ENCODE measurements at places on chromosomes 2 and 18.

DNA sequence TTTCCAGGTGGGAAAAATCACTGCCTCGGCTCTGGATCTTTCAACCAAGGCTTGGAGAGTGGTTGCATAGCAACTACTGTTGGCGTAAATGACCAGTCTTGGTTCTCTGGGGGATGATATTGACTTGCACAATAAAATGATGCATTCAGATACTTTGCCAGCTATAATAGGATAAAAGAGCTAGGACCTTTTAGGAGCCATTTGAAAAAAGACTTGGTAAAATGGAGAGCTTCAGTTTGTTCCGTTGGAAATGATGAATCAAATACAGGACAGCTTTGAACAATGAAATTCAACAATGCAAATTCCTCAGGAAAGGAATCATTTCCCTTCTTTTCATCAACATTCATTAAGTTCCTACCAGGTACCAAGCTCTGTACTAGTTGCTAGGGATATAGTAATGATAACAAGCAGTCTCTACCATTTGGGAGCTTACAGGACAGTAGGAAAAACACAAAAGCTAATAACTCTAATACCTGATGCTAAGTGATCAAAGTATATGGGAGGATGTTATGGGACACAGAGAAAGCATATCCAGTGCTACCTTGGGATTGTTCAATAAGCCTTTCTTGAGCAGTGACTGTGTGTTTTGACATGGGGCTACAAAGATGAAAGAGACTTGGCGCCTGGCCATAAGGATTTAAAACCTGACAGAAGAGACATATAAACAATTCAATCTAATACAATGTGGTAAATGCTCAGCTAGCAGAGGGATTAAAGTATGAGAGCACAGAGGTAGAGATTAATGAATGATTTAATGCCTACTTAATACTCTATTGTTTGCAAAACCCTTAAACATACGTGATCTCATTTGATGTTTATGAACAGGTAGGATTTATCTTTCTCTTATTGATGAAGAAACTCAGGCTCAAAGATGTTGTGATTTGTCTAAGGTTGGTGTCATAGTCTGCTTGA is 110.7 kb downstream of the QPCT start:
- no peaks in the 10 kb centered on the region for H3K27me3 ChIP-seq
- DNase-seq = no peak
- no peak overlapping the region for H3K4me3 ChIP-seq
- no peaks in the 10 kb centered on the region for H3K36me3 ChIP-seq
- H3K4me1 ChIP-seq = no peaks in the 10 kb centered on the region

GRCh38 chr2:231294571-231295362 is 96.3 kb downstream of the ARMC9 start:
- DNase-seq = no peak
- no peaks in the 10 kb centered on the region for H3K27me3 ChIP-seq
- H3K36me3 ChIP-seq = no peaks in the 10 kb centered on the region

DNA sequence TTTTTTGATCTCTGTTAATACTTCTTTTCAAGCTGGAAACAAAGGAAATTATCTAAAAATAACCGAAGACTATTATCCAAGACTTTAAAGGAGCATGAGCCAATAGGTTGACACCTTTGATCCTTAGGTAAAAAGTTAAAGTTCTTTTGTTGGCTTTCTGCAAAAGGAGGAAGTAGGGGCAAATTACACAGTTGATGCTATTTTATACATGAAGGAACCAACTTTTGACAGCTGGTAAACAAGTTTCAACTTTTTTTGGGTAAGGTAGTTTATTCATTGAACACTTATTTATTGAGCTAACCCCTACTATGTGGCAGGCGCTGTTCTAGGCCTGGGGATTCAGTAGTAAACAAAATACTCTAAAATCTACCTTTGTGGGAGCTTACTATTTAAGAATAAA is 66.6 kb upstream of the ZEB2 start:
- H3K4me1 ChIP-seq = peaks cover 38% of the 10 kb centered on the region
- H3K27me3 ChIP-seq = no peaks in the 10 kb centered on the region
- H3K36me3 ChIP-seq = no peaks in the 10 kb centered on the region
- no peak overlapping the region for H3K4me3 ChIP-seq
- DNase-seq = no peak
- no peak overlapping the region for H3K27ac ChIP-seq

- no peaks in the 10 kb centered on the region for H3K27me3 ChIP-seq
- H3K4me3 ChIP-seq = no peak overlapping the region
- no peak for DNase-seq
Measured at GRCh38 chr2:96247009-96247408, 18.8 kb downstream of the TMEM127 start.

DNA sequence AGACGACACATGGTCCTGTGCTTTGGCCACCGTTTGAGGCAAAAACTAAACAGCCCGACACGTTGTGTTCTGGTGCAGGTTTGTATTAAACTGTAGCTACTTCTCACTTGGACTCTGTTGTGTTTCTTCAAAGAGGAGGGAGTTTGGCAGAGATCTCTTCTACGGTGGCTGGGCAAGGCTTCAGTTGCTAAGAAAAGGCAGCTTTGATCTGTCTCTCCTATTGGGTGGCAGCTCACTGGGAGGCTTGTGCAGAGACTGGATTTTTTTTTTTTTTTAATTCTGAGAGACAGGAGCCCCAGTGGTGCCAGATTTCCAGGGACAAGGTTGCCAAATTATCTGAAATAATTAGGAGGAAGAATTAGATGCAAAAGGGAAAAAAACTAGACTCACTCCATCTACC is 20.2 kb upstream of the MAPRE3 start:
- no peaks in the 10 kb centered on the region for H3K36me3 ChIP-seq
- H3K27ac ChIP-seq = no peak overlapping the region
- peaks cover 3% of the 10 kb centered on the region for H3K27me3 ChIP-seq
- H3K4me1 ChIP-seq = no peaks in the 10 kb centered on the region

DNA sequence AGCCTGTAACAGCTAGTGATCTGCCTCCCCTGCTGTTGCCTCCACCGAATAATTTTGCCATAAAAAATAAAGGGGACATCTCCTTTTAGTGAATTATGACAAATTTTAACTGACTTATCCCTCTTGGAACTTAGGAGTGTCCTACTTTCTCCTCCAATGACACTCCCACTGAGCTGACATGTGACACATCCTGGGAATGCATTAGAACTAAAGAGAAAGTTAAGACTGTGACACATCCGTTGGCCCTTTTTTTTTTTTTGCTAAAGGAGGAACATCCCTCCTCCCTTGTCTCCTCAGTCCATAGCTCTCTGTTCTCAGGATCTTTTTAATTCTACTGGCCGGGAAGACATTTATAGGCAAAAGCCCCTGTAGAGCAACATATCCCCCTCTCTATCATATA is 268.2 kb downstream of the NRXN1 start:
- no peak overlapping the region for H3K4me3 ChIP-seq
- H3K27me3 ChIP-seq = no peaks in the 10 kb centered on the region

- H3K27me3 ChIP-seq = peaks cover 26% of the 10 kb centered on the region
- H3K4me1 ChIP-seq = no peaks in the 10 kb centered on the region
- H3K4me3 ChIP-seq = no peak overlapping the region
- no peak for DNase-seq
Measured at GRCh38 chr18:52340406-52341102, 557 bp downstream of the DCC start.

GRCh38 chr2:18242716-18243115 is 317.7 kb downstream of the RDH14 start:
- no peak overlapping the region for H3K4me3 ChIP-seq
- H3K27ac ChIP-seq = no peak overlapping the region
- no peaks in the 10 kb centered on the region for H3K4me1 ChIP-seq
- no peaks in the 10 kb centered on the region for H3K36me3 ChIP-seq

Measured in common myeloid progenitor, CD34-positive (primary cell).